Keratinocyte (primary cell): ENCODE measurements at places on chromosomes 7 and 10. TPM values are rescaled to one million over a fixed set of nuclear protein-coding genes. Genes with fewer than 3 reads are reported as not detected.
A peak's percentile ranks its signal among the peaks of the same experiment; 100 is the strongest.

- peak; percentile 11 for DNase-seq
These were observed at the start of gene LRRTM3 for GRCh38 chr10:66925896-66926715. Gene LRRTM3 (plus strand): TSS chr10:66926036.

- no peak for DNase-seq
These were observed 3.4 kb downstream of the KCNIP2 start for GRCh38 chr10:101840102-101840684.

GRCh38 chr7:27182285-27182841 is 2.7 kb downstream of the HOXA11 start:
- DNase-seq: no peak

DNA sequence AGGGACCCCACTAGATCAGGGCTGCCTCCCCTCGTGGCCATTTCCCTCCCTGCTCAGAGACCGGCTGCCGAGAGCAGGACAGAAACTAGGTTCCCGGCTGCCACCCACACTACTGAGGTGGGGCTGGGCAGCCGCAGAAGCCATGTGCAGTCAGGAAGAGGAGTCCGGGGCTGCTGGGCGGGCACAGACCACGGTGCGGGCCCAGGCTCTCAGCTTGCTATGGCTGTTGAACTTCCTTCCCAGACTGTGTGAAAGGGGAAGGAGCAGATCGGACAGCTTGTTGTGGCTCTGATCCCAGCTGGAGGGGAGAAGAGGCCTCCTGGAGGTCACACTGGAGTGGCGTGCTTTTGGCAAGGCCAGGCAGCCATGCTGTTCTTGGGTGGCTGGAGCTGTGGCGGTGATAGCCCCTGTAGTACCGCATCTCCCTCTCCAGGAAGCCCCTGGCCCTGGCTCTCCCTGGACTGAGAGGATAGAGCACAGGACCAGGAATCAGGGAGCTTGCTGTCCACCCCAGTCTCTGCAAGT is 56.8 kb downstream of the HK1 start:
- DNase-seq: no peak

- no peak for DNase-seq
These were observed 37.9 kb upstream of the MTPAP start for GRCh38 chr10:30386801-30387588.

DNA sequence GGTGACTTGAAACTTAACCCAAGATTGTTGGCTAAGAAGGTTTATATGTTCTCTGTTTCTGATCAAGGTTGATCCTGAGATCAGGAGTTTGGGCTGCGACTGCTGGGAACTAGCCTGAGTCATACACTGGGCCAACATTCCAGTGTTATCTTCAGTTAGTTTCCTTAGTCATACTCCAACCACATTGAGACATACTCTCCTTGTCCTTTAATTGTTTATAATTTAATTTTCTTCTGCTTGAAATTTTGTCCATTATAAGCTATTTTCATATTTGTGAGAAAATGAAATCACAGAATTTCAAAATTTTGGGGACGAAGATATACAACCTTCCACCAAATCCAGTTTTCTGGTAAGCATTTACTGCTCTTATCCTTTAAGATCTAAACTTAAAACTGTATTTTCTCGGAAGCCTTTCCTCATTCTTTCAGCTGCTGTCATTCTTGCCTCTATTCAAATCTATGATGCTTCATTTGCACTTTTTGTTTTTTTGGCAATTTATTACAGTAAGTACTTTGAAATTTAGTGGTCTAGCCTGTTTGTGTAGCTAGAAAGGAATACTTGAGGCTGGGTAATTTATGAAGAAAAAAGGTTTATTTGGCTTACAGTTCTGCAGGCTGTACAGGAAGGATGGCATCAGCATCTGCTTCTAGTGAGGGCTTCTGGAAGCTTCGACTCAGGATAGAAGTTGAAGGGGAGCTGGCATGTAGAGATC is 63.4 kb upstream of the POT1 start:
- DNase-seq: no peak

GRCh38 chr7:98643236-98643985 is 26.3 kb downstream of the NPTX2 start:
- DNase-seq: no peak

GRCh38 chr7:101701153-101701794 is 72.2 kb upstream of the MYL10 start:
- no peak for DNase-seq

DNA sequence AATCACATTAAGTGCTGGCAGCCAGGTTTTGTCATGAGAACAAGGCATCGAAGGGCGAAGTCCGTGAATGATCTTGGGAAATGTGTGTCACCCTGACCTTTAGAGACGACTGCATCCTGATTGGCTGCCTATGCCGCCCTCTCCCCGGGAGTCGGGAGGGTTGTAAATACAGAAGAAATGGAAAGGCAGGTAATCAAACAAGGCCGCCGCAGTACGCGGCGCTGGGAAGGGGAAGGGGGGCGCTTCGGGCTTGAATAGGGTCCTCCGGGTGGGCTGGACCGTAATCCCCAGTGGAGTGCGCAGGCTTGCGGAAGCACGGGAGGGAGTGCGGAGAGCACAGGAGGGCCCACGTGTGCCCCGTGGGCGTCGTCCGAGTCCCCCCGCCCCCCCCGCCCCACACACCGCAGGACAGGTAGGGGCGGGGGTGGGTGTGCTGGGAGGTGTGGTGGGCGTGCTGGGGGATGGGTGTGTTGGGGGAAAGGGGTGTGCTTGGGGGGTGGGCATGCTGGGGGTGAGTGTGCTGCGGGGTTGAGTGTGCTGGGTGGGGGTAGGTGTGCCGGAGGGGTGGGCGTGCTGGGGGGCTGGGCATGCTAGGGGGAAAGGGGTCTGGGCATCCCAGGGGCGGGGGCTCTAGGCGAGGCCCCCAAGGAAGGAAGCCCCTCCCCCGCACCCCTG is 169.4 kb downstream of the ARHGAP12 start:
- no peak for DNase-seq

DNA sequence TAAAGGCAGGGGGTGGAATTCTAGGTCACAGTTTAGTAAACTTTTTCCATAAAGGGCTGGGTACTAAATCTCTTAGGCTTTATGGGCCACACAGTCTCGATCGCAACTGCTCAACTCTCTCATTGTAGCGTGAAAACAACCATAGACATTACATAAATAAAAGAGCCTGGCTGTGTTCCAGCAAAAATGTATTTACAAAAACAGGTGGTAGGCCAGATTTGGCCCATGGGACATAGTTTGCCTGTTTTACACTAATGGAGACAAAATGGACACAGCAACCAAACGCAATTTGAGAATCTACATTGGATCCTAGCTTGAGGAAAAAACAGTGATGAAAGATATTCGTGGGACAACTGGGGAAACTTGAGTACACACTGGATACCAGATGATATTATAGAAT is 23.2 kb upstream of the MALSU1 start:
- no peak for DNase-seq

DNA sequence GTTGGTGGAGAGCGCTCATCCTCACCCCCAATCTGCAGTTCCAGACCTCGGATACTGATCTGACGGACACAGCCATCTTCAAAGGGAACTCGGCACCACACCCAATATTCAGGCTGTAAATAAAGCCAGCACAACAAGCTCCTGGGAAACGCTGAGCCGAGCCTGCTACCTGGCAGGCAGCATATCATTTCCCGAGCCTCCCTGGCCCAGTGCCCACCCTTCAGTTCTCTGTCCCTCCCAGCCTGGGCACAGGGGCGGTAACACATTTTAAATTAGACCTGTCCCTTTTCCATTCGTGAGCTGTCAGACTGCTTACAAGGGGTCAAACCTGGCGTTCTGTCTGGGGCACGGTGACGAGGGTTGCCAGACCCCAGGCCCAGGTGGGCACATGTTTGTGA is 250.5 kb downstream of the ARHGAP12 start:
- DNase-seq: no peak

- DNase-seq: no peak
These were observed 59.6 kb upstream of the FAM180A start for GRCh38 chr7:135808206-135808605.

GRCh38 chr10:70324339-70324861 is 40.6 kb upstream of the NPFFR1 start:
- no peak for DNase-seq

DNA sequence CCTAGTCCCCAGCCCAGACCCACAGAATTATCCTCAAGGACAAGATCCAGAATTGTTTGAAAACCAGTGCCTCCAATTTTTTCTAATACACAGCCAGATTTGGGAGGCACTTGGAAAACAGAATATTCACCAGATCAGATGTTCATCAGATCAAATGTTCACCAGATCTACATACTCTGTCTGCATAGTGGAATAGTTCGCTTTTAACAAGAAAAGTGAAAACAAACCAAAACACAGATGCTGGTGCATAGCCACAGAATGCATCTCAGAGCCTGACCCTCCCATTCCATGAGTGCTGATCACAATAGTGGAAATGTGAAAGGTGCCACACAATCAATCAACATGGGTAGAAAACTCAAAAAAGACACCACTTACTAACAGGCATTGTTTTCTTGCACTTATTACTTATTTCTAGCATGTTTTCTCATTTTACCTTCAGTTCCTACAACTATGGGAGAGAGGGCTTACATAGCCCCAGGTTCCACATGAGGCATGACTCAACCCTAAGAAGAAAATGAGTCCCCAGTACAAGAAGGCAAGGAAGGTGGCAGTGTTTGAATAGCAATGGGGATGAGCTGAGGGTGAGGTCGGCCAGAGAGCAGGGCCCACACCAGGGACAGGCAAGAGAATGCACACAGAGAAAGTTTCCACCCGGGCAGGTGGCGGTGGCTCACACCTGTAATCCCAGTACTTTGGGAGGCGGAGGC is 432.7 kb upstream of the NFE2L3 start:
- DNase-seq: no peak

- no peak for DNase-seq
These were observed 23.0 kb upstream of the ZNF467 start for GRCh38 chr7:149796287-149796860.

ZNF277 gene
- 13.2 to 20.2 TPM (median 14.3 TPM) in 3 replicates for polyA plus RNA-seq

GPNMB gene
- 44.5 to 412 TPM (median 142 TPM) in 3 replicates for polyA plus RNA-seq

LRWD1 gene
- 11.3 to 15.3 TPM (median 14.4 TPM) in 3 replicates for polyA plus RNA-seq

DPYSL4 gene
- polyA plus RNA-seq: 7.4 to 10.0 TPM (median 8.6 TPM) in 3 replicates

TAS2R4 gene
- 0.24 to 0.73 TPM (median 0.68 TPM) in 3 replicates for polyA plus RNA-seq

H2BK1 gene
- polyA plus RNA-seq: not detected in 3 replicates

PIP gene
- polyA plus RNA-seq: not detected in 3 replicates

CYP2C19 gene
- 0.03 TPM in 1 of 3 replicates, not detected in the others for polyA plus RNA-seq

SLC18A3 gene
- not detected in 3 replicates for polyA plus RNA-seq

ANXA11 gene
- polyA plus RNA-seq: 69.7 to 97.9 TPM (median 93.9 TPM) in 3 replicates

NKX1-2 gene
- polyA plus RNA-seq: 0.89 to 3.6 TPM (median 1.9 TPM) in 3 replicates

TBXAS1 gene
- polyA plus RNA-seq: 1.8 to 3.7 TPM (median 2.9 TPM) in 3 replicates

SVIL gene
- polyA plus RNA-seq: 12.0 to 24.0 TPM (median 16.2 TPM) in 3 replicates

C10orf62 gene
- 0.06 to 0.08 TPM in 2 of 3 replicates, not detected in the other for polyA plus RNA-seq
